Cortex of kidney (tissue), 1 donor: ENCODE measurements at places on chromosomes 16 and 17.

GRCh38 chr17:13135506-13135905 lies 117.7 kb upstream of the ELAC2 start:
- no peak for DNase-seq

DNA sequence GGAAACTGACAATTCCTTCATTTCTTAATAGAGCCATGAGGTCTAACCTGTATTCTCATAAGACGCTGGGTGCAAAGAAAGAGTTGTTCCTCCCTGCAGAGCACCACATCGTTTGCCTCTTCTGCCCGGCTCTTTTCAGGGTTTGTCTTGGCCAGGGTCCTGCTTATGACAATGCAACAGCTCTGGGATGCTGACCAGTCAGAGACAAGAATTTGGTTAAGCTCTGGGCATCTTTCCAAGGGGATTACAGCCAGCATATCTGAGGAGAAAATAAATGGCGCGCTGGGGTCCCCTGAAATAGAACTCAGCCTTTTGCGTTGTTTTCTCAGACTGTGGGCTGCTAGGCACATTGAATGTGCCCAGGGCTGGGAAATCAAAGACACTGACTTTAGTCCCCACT lies 128.6 kb downstream of the SHISA6 start:
- no peak for DNase-seq

GRCh38 chr17:6079155-6079888 lies 9.1 kb downstream of the WSCD1 start:
- no peak for DNase-seq

DNA sequence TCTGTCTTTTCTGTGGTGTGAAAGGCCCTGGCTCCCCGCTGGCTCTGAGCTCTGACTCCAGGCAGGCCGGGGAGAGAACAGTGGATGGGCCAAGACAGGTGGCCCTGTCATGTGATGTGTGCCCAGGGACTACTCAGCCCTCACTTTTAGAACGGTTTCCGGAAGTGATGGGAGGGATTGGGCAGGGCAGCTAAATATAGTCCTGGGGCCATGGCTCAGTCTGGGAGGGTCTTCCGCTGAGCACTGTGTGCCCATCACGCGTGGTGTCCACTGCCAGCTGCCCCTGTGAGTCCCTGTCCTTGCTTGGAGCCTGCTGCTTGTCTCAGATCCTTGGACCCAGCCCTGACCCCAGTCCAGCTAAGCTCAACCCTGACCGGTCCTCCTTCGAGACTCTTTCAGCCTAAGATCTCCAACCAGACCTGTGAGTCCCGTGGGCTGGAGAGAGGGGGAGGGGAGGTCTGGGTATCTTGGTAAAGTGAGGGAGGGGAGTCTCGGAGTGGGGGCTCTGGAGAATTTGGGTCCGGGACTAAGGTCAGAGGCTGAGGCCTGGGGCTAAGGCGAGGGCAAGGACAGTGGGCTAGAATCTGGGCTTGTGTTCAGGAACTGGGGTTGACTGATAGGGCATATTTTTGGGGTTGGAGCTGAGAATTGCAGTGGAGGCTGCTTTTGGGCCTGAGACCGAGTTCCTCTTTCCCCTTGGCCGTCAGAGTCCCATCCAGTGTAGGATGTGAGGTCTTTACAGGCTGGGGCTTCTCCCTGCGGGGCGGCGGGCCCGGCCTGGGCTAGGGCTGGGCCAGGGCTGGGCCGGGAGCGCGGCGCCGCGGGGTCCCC lies at the start of gene TRIM72:
TRIM72 (plus strand) TSS at position 243 of the 831 bp plus-strand sequence. CDS start 620 bp downstream, outside the sequence.
- no peak for DNase-seq

DNA sequence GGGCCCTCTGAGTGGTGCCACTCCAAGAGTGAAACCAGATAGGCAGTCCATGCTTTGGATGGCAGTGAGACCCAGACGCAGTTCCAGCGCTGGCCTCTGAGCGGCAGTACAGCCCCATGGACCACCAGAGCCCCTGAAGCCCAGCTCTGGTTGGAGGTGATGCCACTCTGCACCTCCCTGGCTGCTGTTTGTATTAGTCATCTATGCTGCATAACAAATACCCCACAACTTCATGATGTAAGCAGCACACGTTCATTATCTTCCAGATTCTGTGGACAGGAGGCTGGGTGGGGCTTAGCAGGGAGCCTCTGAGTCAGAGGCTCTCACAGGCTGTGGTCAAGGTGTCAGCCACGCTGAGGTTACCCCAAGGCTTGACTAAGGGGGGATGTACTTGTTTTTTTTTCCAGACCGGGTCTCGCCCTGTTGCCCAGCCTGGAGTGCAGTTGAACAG lies 5.1 kb upstream of the NME4 start:
- DNase-seq = no peak
